Stimulated activated CD4-positive, alpha-beta T cell treated with anti-CD3 and anti-CD28 coated beads, TNF-alpha, amount 100 ng/mL, for 48 hours (primary cell): ENCODE measurements at places on chromosomes 3 and 15.

GRCh38 chr3:134594331-134594741, 56.5 kb downstream of the KY start:
- no peak for DNase-seq

GRCh38 chr15:77384086-77384485, 35.8 kb downstream of the PEAK1 start:
- DNase-seq, result no peak

DNA sequence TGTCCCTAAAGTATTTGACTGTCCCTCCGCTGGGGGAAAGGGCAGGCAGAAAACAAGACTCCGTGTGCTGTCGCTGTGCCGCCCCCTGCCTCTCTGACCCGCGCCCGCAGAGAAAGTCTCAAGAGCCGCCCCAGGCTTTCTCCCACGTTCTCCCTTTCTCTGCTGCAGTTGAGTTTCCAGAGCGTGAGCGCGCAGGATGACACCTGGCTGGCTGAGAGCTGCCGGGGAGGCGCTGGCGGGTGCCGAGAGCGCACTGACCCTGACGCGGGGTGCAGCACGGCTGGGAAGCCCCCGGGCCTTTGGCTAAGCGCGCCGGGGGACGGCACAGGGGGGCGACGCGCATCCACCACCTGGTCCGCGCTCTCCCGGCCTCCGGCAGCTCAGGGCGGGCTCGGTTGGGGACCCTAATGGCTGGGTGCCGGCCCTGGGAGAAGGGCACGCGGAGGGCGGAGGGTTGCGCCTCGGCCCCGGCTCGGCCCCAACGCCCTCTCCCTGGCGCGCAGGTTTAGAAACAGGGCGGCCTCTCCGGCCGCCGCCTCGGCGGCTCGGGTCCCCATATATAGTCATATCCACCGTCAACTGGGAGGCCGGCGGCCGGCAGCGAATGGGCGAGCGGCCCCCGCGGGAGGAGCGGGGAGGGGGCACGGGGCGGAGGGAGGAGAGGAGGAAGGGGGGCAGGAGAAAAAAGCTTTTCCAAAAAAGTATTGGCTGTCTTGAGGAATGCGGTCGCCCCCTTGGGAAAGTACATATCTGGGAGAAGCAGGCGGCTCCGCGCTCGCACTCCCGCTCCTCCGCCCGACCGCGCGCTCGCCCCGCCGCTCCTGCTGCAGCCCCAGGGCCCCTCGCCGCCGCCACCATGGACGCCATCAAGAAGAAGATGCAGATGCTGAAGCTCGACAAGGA, at the start of gene TPM1:
TPM1 (plus strand) TSS at position 774 of the 903 bp plus-strand sequence; CDS start at position 857, 83 bp downstream.
- DNase-seq, result no peak

GRCh38 chr3:70737666-70738290, 425.3 kb upstream of the MDFIC2 start:
- no peak for DNase-seq

DNA sequence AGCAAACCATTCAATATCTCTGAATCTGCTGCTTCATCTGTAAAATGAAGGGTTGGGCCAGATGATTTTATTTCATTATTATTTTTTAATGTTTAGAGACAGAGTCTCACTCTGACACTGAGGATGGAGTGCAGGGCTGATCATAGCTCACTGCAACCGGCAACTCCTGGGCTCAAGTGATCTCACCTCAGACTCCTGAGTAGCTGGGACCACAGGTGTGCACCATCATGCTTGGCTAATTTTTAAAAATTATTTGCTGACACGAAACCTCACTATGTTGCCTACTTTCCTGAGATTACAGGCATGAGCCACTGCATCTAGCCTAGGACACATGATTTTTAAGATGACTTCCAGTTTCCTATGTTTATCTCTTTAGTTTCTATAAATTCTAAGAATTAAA, 105.8 kb downstream of the P3H2 start:
- DNase-seq, result no peak
